ENCODE measurements at places on chromosomes 12 and 14. TPM values are rescaled to one million over a fixed set of nuclear protein-coding genes. Genes with fewer than 3 reads are reported as not detected.

Gene SLC25A47
- 0.17 TPM for total RNA-seq

Gene CBLN3
- total RNA-seq = 2.0 TPM

Gene INHBE
- total RNA-seq = 0.89 TPM

Gene RDH5
- total RNA-seq = 6.2 TPM

Gene AEBP2
- 44.6 TPM for total RNA-seq

Gene ARHGAP9
- total RNA-seq = 0.84 TPM

Gene ADGRD1
- 0.44 TPM for total RNA-seq

Gene CPNE6
- not detected for total RNA-seq

Gene HCAR3
- not detected for total RNA-seq

Gene PPM1H
- total RNA-seq = 8.0 TPM

Gene KRT81
- total RNA-seq = 0.84 TPM

Gene EIF2B2
- total RNA-seq = 54.8 TPM

Gene MDGA2
- total RNA-seq = not detected

Gene CSRP2
- total RNA-seq = 36.1 TPM

Gene VPS37B
- total RNA-seq = 55.0 TPM

Gene PTPRQ
- not detected for total RNA-seq

Gene FAM222A
- total RNA-seq = 3.7 TPM

Gene CDKL1
- total RNA-seq = 7.1 TPM

Gene DPPA3
- total RNA-seq = not detected

Gene NRXN3
- not detected for total RNA-seq

Gene ASCL1
- total RNA-seq = not detected

Gene SRRM4
- total RNA-seq = 0.02 TPM

Gene NPAS3
- not detected for total RNA-seq

Gene PLEKHD1
- total RNA-seq = 1.2 TPM

Gene SCN8A
- 7.1 TPM for total RNA-seq

Gene WSCD2
- total RNA-seq = 0.05 TPM

Gene RNASE3
- not detected for total RNA-seq

Gene OAS2
- total RNA-seq = 0.30 TPM

Gene WNT5B
- 0.52 TPM for total RNA-seq

Gene SYT1
- 44.9 TPM for total RNA-seq

Gene SLC41A2
- 12.5 TPM for total RNA-seq

Gene TAS2R19
- 1.6 TPM for total RNA-seq

Gene ZBTB39
- 12.3 TPM for total RNA-seq

Gene RNF212B
- total RNA-seq = not detected

Gene TMTC3
- total RNA-seq = 22.5 TPM

Gene CLEC4E
- total RNA-seq = not detected

Gene NT5DC3
- total RNA-seq = 18.7 TPM

Gene PRH1
- 5.9 TPM for total RNA-seq

Gene INHBC
- total RNA-seq = 0.20 TPM

Gene TAS2R9
- total RNA-seq = not detected

Gene LTB4R
- total RNA-seq = 14.8 TPM

Gene KRT71
- not detected for total RNA-seq

Gene TMED8
- 21.2 TPM for total RNA-seq

Gene IL23A
- 0.59 TPM for total RNA-seq

Gene PPP4R4
- total RNA-seq = 5.5 TPM

Gene NGDN
- 42.0 TPM for total RNA-seq

Gene KRT82
- total RNA-seq = not detected

Gene CD69
- total RNA-seq = not detected

Gene TESPA1
- 0.27 TPM for total RNA-seq

Gene CD163L1
- 27.0 TPM for total RNA-seq

Gene SLC6A12
- total RNA-seq = 0.64 TPM

Gene USP44
- total RNA-seq = 0.17 TPM

Data from HCT116 (cell line).